NCI-H1930 (cell line): ENCODE measurements at places on chromosomes 11 and 22.

DNA sequence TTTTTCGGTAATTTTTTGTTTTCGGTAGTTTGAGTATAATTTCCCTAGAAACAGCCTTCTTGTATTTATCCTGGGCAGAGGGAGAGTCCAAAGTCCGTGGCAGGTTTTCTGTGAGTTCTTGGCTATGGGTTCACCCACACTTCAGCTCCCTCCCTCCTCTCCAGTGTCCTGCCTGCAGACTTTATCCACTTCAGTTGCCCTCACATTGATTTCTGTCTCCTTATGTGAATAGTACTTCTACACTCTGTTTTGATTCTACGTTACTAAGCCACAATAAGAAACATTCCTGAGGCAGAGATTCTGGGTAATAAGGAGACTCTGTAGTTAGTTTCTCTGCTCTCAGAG lies 868.6 kb downstream of the METTL15 start:
- DNase-seq, result no peak

DNA sequence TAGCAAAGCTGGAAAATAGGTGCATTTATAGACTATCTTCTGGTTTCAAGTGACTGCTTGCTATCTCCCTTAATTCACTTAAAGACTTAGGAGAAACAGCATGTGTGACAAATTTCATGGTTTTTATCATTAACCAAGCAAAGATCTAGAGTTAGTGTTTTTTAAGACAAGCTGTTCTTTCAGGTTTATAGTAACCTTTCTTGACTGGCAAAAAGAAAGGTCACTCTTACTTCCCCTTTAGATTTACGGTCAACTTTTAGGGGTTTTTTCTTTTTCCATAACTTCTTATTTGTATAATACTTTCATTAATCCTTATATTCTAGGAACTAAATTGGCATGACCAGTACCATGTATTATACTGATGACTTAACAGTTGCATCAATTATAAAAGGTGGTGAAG lies 46.6 kb downstream of the KDM2A start:
- no peak for DNase-seq

DNA sequence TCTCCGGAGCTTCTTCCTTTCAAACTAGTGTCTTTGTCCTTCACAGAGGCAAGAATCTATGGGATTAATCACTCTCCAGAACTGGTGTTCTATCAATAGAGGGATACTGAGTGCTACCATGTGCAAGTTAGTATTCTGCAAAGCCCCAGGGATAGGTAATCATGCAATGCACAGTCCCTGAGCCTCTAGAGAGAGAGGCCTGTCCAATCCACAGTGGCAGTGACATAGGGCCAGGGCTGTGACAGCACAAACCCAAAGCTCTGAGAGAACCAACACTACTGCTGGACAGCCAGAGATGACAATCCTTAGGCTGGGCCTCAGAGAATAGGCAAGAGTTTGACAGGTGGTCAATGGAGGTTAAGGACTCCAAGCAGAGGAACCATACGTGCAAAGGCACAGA lies 66.8 kb upstream of the USP47 start:
- DNase-seq, result no peak

DNA sequence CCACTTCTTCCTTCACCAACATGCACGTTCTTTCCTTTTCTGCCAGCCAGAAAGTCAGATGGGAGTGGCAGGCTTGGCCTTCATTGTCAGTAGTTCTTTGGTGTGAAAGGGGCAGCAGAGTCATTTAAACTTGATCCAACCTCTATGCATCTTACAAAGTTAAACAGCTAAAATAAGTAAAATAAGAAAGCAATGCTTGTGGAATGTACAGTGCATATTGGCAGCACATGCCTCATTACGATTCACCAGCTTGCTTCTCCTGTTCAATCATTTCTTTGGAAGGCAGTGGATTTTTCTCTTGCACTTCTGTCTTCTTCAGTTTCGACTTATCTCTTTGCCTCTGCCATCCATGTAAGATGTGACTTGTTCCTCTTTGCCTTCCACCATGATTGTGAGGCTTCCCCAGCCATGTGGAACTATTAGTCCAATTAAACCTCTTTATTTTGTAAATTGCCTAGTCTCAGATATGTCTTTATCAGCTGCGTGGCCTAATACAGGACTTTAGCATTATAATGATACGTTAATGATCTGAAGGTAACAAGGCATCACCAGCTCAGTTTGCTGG lies 14.8 kb downstream of the LGALS12 start:
- DNase-seq, result no peak

DNA sequence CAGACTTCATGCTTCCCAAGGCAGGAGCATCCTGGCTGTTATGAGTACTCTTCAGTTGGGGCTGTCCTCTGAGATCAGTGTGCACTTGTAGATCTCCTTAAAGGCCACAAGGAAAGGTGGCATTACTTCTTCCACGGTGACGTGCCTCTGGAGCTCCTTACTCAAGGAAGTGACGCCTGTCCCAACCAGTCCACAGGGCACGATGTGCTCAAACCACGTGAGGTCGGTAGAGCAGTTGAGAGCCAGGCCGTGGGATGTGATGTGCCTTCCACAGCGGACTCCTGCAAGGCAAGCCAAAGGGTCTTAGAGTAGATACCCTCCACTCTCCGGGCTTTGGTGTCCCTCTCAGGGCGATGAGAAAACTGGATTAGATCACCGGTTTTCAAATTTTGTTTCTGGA lies 1.4 kb downstream of the LIPT2 start:
- DNase-seq, result no peak

GRCh38 chr11:19816040-19816439 lies 103.4 kb downstream of the NAV2 start:
- DNase-seq, result no peak

- no peak for DNase-seq
Measured at GRCh38 chr11:43895601-43896000, 15.0 kb downstream of the ALKBH3 start.

DNA sequence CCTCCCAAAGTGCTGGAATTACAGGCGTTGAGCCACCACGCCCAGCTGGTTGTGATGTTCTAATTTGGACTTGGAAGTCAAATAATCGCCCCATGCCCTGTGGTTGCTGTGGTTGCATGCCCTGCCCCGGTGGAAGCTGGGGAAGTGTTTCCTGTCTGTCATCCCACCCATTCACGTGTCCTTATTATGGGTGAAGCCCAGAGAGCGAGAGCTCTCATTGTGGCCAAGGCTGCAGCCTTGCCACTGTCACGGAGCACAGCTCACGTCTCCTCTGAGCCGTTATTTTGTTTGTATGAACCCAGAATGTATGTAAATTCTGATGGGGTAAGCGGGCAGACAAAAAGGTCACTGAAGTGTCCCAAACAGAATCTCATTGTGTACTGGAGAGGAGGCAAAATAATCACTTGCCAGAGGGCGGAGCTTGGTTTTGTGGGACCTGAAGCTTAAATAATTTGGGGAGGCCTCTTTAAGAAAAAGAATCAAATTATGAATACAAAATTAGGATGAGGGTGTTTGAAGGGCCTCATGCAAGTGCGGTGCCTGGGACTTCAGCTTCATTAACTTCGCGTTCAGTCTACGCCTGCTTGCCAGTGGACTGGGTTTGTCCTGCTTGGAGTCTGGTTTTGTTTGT lies 25.8 kb upstream of the TREH start:
- DNase-seq, result no peak

DNA sequence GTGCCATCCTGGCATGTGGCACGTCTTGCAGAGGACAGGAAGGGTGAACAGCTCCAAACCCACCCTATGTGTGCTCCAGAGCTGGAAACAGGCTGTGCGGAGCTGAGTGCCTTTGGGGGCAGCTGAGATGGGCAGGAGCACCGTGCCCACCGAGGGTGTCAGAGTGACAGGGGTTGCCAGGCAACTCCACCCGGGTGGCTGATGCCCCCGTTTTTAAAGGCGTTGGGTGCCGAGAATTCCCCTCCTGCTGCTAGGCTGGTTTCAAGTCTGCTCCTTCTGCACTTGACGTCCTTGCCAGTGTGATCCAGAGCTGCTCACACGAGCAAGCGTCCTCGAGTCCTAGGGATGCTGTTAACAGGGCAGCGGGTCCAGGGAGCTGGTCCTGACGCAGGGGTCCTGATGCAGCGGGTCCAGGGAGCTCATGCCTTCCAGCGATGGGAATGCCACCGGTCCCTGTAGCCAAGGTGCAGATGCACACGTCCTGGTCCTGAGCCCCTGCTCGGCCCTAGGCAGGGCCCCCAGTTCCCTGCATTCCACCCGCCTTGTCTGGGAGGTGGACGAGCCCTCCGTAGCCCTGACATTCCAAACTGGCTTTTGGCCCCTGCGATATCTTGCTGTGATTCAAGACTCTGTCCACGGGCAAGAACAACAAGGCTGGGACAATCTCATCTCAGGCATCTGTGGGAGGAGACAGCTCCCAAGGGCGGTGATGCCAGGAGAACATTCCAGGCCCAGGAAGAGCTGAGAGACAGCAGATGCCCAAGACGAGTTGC lies 4.9 kb downstream of the KCNQ1 start:
- no peak for DNase-seq

- no peak for DNase-seq
Measured at GRCh38 chr11:134786636-134787035, 374.6 kb upstream of the B3GAT1 start.

- no peak for DNase-seq
Measured at GRCh38 chr11:120818097-120818496, 205.8 kb upstream of the TBCEL start.

DNA sequence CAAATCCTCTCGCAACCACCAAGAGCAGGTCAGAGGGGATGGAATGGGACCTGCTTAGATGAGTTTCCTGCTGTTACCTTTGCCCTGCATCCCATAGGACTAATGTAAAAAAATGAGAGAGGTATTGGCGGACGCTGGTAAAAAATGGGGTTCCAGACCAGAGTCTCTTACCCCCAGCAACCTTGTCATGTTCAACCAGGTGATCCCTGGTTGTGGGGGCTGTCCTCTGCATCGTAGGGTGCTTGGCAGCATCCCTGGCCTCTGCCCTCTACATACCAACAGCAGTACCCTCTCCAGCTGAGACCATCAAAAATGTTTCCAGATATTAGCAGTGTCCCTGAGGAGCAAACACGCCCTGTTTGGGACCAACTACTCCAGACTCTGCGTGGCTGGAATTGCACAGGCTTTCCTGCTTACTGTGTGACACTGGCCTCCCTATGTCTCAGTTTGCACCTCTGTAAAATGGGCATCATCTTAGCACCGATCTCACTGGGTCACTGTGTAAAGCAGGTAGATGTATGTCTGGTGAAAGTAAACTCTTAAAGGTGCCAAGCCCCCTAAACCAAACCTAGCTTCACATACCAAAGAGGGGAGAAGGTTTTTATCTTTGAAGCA lies 1.5 kb downstream of the APOL6 start:
- no peak for DNase-seq

DNA sequence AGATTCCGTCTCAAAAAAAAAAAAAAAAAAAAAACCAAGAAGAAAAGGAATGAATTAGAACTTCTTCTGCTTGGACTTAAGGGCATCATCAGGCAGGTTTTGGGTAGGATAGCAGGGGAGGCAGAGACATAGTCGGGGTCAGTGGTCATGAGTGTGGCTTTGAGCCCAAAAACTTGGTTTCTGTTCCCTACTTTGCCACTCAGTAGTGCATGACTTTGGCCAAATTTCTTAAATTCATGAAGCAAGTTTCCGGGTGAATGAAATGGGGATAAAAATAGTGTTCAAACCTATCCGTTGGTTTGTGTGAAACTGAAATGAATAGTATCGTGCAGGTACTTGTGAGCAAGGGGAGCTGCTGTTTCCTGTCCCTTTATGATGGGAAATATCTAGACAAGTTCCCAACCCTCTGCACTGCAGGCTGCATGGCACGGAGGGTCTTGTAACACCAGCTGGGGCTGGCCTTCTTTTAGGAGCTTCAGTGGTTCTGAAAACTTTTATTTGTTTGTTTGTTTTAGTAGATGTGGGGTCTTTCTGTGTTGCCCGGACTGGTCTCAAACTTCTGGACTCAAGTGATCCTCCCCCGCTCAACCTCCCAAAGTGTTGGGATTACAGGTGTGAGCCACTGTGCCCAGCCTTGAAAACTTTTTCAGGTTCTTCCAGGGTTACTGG lies 18.4 kb downstream of the NEAT1 start:
- no peak for DNase-seq

DNA sequence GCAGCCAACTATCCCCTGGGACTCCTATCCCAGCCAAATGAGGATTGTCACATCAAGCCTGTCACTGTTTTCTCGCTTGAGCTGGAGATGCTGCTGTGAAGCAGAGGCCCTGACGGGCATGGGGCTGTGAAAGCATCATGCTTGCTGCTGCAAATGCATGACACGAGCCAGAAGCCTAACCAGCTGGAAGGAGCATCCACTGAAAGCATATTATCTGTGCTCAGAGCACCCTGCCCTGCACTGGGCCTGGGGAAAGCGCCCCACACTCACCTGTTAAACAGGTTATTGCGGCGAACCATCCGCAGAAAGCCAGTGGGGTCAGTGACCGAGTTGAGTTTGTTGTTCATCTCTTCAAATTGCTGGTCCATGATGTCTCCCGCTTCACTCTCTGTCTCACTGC lies 110.9 kb upstream of the PITPNB start:
- no peak for DNase-seq

DNA sequence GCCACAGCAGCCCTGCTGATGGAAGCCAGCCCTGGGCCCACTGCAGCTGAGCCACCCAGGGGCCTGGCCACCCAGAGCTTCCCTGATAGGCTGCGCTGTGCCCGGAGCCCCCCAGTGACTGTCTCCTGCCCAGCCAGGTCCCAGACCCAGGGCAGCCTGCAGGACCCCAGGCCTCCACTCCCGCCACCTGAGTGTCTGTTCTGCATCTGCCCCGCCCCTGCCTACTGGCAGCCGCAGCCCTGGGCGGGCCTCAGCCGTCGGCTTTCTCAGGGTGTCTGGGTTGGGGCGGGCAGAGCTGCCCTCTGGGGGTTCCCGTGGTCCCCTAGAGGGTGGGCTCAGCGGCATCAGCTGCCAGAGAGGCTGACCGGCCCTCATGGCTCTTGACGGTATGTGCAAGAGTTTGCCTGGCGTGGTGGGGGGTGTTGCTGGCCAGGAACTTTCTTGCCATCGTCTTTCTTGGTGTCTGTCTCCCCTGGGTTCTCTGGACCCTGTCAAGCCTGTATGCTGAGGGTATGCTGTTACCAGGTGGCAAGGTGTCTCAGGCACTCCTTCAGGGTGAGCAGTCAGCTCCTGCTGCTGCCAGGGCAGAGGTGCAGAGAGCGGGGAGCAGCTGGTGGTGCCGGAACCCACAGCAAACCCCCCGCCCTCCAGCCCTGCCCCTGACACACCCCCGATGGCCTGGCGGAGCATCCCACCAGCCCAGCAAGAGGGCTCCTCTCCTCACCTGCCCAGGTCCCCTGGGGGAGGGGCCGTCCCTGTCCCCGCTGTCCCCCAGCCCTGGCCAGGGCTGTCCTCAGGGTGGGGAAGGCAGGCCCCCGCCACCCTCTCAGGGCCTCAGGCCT lies 12.2 kb upstream of the PIM3 start:
- no peak for DNase-seq

- DNase-seq, result no peak
Measured at GRCh38 chr22:37632174-37633088, 7.0 kb upstream of the SH3BP1 start.
